ENCODE measurements at places on chromosomes 5 and 9.

DNA sequence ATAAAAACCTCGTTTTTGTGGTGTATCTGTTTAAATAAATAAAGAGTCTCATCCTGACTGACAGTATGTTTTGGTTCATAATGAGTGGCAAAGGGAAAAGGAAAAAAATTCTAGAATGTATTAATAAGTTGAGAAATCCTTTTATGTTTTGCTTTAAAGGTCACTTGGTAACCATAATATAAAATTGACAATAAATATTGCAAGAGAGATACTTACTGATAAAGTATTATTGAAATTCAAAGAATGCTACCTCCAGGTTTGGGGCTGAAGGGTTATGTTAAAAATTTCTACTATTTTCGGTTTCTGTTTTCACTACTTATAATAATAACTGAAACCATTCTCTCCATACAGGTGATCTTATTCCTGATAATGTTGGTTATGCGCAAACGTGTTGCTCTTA is 85.4 kb upstream of the FSD1L start:
- no peak for DNase-seq

- DNase-seq = no peak
Observed at GRCh38 chr5:139361835-139362429, 20.3 kb downstream of the PAIP2 start.

DNA sequence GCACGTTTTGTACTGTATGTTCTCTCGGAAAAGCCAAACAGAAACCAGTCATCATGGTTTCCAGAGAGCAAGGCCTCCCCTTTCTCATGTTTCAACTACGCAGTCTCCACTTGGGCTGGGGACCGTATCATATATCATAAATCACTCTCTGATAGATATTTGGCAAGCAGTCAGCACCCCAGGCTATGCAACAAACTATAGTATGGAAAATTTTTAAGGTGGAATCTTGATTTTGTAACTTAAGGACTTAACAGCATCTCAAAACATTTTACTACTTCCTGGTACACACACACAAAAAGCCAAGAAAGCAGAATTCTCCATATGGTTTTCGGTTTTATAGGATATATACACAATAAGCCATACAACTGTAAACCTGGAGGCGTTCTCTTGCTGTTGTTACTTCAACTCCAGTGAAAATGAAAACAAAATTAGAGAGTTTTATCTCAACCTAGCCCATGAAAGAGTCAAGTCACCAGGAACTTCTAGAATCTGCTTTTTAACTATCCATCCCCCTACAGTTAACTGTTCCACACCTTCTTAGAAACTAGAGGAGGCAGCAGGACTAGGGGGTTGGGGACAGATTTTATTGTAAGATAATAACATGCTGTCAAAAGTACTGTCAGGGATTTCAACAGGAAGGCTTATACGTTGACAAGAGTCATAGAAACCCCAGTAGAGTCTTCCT is 283.4 kb downstream of the NFIB start:
- DNase-seq = no peak

- no peak for DNase-seq
Observed at GRCh38 chr9:111728143-111728542, 66.6 kb downstream of the SHOC1 start.

- DNase-seq = no peak
Observed at GRCh38 chr5:149238540-149238939, 33.1 kb upstream of the AFAP1L1 start.

GRCh38 chr9:87109231-87109631 is 161.9 kb upstream of the GAS1 start:
- no peak for DNase-seq

Data from activated CD4-positive, alpha-beta T cell treated with anti-CD3 and anti-CD28 coated beads, Interleukin-2, Interleukin-6, amounts not matched to agents 100 ng/mL and 50 ng/mL, durations not matched to agents 16 hours and 8 hours (primary cell).